ENCODE measurements at places on chromosomes 2 and 18. TPM values are rescaled to one million over a fixed set of nuclear protein-coding genes. Genes with fewer than 3 reads are reported as not detected.

DNA sequence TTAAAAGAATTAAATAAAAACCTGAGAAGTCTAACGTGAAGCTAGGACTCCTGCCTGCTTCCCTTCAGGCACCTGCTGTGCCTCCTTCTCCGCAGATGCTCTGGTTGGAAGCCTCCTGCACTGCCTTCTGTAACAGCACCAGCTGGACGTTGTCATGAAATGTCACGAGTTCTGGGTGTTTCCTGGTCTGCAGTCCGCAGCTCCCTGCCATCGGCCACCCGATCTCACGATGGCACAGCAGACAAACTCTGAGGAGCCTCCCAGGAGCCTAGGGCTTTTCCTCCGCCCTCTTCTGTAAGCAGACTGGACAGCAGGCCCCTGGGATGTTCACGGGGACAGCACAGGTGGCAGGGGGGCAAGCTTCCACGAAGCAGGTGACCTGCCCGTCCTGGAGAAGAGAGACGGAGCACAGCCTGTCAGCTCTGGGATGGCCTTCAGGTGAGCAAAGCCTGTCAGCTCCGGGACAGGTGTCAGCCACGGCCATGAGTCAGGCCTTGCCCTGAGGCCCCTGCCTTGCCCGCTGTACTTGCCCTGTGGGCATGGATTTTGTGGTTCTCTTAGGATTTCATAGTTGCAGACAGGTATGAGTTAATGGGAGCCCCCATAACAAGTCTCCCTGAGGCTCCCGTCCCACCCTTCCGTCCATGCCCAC lies 110.3 kb downstream of the PXDN start:
- no peak for DNase-seq

- no peak for DNase-seq
Measured at GRCh38 chr2:169798718-169799592, at the start of gene SSB. Gene SSB, plus strand, starts transcription at chr2:169798871. Its CDS starts 2,090 bp downstream, at chr2:169800961.

DNA sequence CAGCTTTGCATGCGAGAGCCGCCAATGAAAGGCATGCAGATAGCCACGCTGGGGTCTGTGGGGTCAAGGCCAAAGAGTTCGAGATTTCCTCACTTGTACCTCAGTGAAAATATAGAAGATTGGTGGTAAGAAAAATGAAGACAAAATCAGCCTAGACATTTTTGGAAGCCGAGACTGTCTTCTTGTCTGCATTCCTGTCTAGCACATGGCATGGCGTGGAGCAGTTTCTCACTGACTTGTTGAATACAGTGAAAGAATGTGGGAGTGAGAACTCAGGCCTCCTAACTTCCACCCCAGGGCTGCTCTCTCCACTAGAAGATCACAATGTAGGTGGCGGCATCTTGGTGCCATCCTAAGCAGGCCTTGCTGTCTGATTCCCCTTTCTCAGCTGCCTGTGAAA lies 740.8 kb upstream of the HS6ST1 start:
- no peak for DNase-seq

DNA sequence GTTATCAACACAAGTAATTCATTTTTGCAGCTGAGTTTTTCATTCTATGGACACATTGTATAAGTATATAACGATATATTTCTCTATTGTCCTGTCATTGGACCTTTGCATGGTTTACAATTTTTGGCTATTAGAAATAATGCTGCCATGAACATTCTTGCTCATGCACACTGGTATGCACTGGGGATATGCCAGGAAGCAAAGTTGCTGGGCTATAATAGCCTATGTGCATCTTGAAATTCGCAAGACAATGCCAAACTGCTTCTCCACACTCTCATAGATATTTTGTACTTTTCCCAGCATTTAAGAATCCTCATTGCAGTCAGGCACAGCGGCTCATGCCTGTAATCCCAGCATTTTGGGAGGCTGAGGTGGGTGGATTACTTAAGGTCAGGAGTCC lies 852.6 kb upstream of the ID2 start:
- DNase-seq = no peak

- DNase-seq = no peak
Measured at GRCh38 chr2:120741571-120742561, 6.2 kb downstream of the GLI2 start.

DNA sequence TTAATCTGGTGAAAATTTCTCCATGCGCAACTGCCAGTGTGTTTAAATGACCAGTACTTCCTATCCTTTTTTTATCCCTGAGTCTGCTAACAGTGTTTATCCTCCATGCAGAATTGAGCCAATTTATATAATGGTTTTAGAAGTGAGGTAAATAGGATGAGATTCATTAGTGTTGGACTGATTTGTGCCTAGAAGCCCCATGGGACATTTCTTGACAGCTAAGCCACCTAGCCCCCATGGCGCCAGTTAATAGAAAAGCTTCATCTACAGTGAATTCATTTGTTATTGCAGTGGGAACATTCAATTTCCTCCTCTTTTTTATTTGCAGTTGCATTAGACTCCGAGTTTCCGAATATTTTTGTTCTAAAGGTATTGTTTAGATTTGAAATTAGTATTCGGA lies 175.6 kb downstream of the ARL6IP6 start:
- no peak for DNase-seq

GRCh38 chr2:108974674-108975073 lies 14.3 kb downstream of the EDAR start:
- no peak for DNase-seq

- no peak for DNase-seq
Measured at GRCh38 chr2:16168506-16169264, 228.3 kb downstream of the MYCN start.

- DNase-seq = no peak
Measured at GRCh38 chr2:107542314-107542740, 284.4 kb upstream of the RGPD4 start.

GRCh38 chr2:230321031-230321430 lies 6.0 kb upstream of the SP140L start:
- DNase-seq = no peak

GRCh38 chr2:104318001-104318665 lies 535.8 kb upstream of the POU3F3 start:
- no peak for DNase-seq

Gene CHST10
- total RNA-seq = 13.4 TPM

- DNase-seq = no peak
Measured at GRCh38 chr2:64296140-64296480, 151.9 kb upstream of the PELI1 start.

- no peak for DNase-seq
Measured at GRCh38 chr2:164023896-164024295, 288.1 kb upstream of the FIGN start.

GRCh38 chr2:121293450-121294325 lies 8.7 kb upstream of the TFCP2L1 start:
- no peak for DNase-seq

- DNase-seq = no peak
Measured at GRCh38 chr18:9419956-9420631, 55.2 kb upstream of the RALBP1 start.

DNA sequence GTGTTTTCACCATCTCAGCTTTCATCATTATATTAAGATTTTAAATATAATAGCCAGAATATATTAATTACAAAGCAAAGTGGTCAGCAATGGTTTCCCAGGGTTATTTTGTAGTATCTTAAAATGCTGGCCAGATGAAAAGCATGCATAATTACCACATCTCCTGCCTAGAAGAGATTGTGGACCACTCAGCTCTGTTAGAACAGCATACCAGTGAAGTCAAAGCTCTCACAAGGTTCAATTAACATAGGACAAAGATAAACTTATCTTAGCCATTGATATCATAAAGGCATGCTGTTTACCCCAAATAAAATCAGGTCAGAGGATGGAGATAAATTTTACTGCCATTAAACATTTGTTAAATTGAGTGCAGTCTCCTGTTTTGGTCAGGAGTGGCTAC lies 19.3 kb upstream of the PDE1A start:
- no peak for DNase-seq

GRCh38 chr2:28292491-28292890 lies 100.2 kb upstream of the FOSL2 start:
- no peak for DNase-seq

DNA sequence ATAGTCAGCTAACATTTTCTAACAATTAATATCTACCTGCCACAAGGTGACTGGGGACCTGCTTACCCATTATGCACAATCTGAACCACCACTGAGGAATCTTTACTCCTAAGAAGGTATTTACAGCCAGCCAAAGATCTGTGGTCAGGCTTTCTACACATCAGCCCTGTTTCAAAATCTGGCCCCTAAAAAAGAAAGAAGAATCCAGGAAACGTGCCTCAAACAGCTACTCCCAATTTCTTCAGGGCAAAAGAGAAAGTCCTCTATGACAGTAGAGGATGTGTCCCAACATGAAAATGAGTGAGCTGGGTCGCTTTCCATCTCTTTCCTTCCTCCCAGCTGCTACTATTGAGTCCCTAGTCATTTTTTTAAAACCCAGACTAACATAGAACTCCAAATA lies 79.5 kb downstream of the EPB41L3 start:
- no peak for DNase-seq

Gene LDAH
- total RNA-seq = 11.7 TPM

Gene FANCL
- total RNA-seq = 14.8 TPM

GRCh38 chr18:55500316-55501086 lies 87.5 kb downstream of the TCF4 start:
- no peak for DNase-seq

DNA sequence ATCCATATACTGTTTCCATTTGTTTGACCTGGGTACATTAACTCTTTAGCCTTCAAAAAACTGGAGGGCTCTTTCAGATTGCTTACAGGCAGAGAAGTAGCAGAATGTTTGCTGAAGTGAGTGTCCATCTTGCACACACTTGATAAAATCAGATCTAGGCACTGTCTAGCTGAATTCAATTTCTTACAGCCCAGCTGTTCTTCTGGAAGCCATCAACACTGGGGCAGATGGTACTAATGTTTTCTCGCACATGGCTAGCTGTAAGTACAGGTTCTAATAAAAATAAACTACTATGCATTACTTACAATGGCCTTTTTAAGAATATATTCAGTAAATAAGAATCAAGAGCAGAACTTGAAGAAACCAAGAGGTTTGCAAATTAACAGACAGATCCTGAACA lies 175.9 kb downstream of the NBAS start:
- no peak for DNase-seq

- no peak for DNase-seq
Measured at GRCh38 chr18:68298330-68298729, 416.6 kb downstream of the TMX3 start.

Gene MC2R
- not detected for total RNA-seq

DNA sequence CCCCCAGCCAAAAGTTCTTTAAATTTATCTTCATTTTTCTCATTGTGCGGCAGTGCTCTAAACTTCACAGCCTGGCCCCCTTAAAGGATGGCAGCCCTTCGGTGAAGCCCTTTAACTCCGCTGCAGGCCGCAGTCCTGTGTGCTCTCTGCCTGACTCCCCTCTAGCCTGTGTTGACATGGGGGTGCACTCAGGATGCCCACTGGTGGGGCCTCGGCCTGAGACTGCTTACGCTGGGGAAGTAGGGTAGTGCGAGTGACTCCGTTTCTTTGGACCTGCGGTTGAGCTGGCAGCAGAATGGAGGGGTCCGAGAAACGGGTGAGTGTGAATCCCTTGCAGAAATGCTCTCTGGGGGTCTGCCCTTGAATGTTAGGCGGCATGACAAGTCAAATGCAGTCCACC lies 5.6 kb downstream of the RAB12 start:
- no peak for DNase-seq

- no peak for DNase-seq
Measured at GRCh38 chr2:103401621-103402020, 639.8 kb downstream of the TMEM182 start.

Gene BMP10
- not detected for total RNA-seq

Gene GALR1
- total RNA-seq = not detected

GRCh38 chr18:4276953-4277585 lies 178.0 kb downstream of the DLGAP1 start:
- DNase-seq = no peak

Gene HNRNPA3
- 45.2 TPM for total RNA-seq

DNA sequence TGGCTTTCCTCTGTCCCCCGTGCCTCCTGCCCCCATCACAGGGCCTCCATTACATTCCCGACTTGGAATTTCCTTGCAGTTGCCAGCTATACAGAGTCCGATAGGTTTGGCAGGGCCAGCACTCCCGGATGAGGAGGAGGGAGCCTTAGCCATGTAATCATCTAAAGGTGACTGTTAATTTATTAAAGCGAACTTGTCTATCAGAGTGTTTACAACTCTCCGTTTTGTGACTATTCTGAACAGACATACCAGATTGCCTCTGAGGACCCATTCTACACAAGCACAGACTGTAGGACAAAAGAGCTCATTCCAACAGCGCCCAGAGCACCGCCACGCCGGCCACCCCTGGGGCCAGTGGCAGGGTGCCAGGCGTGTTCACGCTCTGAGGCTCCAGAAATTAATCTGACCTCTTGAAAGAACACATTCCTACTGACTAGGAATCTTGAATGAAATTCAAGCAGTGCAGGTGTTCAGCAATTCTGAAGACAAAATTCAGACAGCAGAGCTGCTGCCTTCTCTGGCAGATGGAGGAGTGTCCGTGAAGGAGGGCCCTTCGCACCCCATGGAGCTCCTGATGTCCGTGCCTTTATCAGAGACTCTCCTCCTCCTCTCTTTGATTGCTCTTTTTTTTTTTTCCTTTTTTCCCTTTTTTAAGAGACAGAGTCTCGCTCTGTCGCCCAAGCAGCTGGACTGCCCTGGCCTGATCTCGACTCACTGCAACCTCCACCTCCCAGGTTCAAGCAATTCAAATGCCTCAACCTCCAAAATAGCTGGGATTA lies 58.1 kb upstream of the RALBP1 start:
- no peak for DNase-seq

- DNase-seq = no peak
Measured at GRCh38 chr2:130843321-130843985, 6.7 kb downstream of the ARHGEF4 start.

DNA sequence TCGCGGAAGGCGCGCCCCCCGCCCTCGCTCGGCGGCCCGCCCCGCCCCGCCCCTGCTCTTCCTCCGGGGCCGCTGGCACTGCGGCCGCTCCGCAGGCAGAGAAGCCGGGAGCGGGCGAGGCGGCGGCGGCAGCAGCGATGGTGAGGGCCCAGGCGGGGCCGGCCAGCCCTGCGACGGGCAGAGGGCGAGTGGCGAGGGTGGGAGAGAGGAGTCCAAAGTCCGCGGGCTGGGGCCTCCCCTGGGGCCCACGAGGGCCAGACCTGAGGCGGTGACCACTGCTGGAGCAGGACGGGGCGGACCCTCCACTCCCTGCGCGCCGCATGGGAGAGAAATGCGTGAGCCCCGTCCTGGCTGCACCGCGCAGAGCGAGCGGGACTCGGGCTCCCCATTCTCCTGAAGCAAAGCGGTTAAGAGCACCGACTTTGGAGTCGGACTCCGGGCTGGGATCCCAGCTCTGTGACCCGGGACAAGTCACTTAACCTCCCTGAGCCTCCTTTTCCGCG lies at the start of gene VAMP5:
VAMP5 (plus strand) TSS at position 78 of the 503 bp plus-strand sequence; CDS start at position 138, 60 bp downstream.
- no peak for DNase-seq

Gene RAD51AP2
- total RNA-seq = not detected
